ENCODE measurements at places on chromosomes 13 and 19.

DNA sequence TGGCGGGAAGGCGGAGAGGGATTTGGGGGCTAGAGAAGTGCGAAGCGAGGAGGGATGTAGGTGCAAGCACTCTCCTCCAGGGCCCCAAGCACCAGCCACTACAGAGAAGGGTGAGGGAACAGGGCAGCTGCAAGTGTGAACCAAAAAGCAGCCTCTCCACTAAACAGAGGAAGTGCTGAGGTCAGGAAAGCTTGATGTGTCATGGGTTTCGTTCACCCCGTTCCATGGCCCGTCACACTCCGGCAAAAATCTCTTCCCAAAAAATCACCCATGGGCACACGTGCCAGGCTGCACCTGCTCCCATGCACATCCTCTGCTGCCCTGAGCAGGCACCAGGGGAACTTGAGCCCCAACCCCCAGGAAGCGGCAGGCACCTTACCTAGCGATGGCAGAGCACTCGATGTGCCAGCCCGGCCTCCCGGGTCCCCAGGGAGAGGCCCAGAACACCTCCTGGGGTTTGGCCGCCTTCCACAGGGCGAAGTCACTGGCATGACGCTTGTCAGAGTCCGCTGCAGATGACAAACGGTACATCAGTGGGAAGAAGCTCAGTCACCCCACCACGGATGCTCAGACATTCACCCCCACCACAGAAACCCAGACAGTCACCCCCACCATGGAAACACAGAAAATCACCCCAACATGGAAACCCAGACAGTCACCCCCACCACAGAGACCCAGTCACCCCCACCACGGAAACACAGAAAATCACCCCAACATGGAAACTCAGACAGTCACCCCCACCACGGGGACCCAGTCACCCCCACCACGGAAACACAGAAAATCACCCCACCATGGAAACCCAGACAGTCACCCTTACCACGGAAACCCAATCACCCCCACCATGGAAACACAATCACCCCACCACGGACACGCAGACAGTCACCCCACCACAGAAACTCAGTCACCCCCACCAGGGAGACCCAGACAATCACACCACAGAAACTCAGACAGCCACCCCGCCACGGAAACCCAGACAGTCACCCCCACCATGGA lies 29.0 kb downstream of the CARS2 start:
- peak; percentile 7 for DNase-seq

GRCh38 chr13:25384758-25385410 lies 13.1 kb downstream of the ATP8A2 start:
- DNase-seq: no peak

DNA sequence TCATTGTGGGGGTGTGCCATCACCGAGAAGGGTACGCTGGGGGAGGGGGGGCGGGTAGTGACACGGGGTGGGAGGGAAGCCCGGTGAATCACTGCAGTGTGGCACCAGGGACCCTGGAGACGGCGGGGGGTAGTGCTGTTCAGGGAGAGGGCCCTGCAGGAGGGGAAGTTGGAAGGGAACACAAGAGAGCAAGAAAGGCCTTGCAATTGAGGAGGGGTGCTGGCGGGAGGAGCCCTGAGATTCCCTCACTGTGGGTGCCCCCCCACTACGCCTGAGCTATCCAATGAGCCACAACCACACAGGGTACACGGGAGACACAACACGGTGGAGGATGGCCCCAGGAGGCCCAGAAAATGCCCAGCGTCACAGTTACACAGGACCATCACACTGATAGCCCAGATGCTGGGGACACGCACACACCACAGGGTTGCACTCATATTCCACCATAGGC lies 516 bp upstream of the ATP1A3 start:
- DNase-seq: peak; percentile 3

GRCh38 chr19:35060160-35060855 lies 18.8 kb downstream of the HPN start:
- DNase-seq: no peak

- DNase-seq: no peak
These were observed 1.4 kb downstream of the TMPRSS9 start for GRCh38 chr19:2361246-2362045.

- DNase-seq: no peak
These were observed 15.9 kb upstream of the CEACAM1 start for GRCh38 chr19:42544146-42544545.

GRCh38 chr19:38395381-38396114 lies 7.1 kb downstream of the SPRED3 start:
- no peak for DNase-seq

- no peak for DNase-seq
These were observed 598.1 kb downstream of the UQCRFS1 start for GRCh38 chr19:28614634-28615545.

DNA sequence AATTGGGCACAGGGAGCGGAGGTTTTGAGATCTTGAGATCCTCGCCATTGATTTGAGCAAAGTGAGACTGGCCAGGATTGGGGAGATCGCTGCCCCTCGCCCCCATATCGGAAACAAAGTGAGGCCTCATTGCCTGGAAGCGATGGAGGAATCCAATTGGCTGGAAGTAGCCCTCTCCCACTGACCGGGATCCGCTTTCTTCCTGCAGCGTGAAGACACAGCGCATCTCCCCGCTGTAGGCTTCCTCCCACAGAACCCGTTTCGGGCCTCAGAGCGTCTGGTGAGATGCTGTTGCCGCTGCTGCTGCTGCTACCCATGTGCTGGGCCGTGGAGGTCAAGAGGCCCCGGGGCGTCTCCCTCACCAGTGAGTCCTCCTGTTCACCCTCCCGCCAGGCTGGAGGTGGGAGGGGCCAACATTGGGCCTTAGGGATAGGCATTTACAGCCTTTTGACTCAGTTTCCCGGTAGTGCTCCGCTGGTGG lies 438 bp downstream of the PRKCSH start:
- no peak for DNase-seq

GRCh38 chr13:108185223-108185622 lies 30.1 kb downstream of the LIG4 start:
- no peak for DNase-seq

DNA sequence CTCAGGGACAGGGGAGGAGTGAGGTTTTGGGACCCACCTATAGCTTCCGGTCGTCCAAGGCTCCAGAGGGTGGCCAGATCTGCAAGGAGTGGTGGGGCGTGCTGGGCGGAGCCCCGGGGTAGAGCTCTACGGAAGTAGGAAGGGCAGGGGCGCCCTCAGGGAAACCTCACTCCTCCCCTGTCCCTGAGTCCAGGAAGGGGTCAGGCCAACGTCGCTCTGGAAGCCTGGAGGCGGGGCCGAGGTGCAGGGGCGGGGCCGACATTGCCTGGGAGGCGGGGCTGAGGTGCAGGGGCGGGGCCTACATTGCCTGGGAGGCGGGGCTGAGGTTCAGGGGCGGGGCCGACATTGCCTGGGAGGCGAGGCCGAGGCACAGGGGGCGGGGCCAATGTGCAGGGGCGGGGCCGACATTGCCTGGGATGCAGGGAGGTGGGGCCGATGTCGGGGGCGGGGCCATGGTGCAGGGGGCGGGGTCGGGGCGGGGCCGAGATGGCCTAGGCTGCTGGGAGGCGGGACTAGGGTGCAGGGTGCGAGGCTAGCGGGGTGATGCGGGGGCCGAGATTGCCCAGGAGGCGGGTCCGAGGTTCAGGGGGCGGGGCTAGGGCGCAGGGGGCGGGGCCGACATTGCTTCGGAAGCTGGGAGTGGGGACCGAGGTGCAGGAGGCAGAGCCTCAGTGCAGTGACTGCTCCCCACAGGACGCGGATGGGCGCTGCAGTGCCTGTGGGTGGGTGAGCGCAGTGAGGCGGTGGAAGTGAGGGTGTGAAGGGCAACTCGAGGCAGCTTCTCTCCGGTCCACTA lies 4.9 kb upstream of the PALM start:
- peak; percentile 40 for DNase-seq

GRCh38 chr19:35760711-35761349 lies 2.9 kb downstream of the PROSER3 start:
- DNase-seq: no peak

DNA sequence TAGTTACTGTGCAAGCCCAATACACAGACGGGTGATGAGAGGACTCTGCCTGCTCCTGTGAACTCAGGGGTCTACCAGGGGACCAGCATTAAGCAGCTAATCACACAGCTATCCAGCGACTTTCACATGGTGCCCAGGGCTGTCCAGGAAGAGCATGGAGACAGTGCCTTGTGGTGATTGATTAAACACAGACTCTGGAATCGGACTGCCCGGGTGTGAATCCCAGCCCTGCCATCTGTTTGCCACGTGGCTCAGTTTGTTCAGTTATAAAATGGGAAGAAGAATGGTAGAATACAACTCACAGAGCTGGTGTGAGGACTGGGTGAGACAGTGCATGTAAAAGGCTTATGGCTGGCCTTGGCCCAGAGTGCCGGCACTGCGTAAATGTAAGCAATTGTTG lies 42.1 kb upstream of the NPAS1 start:
- no peak for DNase-seq

DNA sequence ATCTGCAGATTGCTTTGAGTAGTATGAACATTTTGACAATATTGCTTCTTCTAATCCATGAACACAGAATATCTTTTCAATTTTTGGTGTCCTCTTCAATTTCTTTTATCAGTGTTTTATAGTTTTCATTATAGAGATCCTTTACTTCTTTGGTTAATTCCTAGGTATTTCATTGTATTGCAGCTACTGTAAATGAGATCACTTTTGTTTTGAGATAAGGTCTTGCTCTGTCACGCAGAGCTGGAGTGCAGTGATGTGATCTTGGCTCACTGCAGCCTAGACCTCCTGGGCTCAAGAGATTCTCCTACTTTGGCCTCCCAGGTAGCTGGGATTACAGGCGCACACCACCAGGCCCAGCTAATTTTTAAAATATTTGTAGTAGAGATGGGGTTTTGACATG lies 9.8 kb downstream of the CYP2A7 start:
- no peak for DNase-seq

DNA sequence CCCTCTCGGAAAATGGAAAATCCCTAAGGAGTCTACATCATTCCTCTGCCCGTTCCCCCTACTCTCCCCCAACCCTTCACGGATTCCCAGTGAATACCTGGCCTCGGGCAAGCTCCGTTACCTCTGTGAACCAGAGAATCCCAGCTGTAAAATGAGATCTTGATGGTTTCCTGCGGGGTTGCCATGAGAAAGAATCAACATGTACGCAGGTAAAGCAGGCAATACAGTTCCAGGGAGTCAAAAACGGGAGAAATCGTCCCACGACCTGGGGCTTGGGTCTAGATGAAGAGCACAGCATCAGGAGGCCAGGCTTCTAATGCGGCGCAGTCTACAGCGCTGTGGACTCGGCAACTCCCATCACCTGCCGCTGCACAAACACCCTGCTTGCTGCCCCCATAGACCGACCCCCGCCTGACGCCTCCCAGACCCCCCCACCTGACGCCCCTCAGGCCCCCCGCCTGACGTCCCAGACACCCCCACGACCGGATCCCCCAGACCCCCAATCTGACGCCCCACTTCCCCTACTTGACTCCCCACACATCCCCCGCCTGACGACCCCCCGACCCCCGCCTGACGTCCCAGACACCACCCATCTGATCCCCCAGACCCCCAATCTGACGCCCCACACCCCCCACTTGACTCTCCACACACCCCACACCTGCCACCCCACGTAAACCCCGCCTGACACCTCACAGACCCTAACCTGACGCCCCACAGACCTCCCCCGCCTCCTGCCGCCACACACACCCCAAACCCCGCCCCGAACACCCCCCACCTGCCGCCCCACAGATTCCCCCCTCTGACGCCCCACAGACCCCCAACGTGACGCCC lies 680 bp downstream of the LIG4 start:
- DNase-seq: no peak

Measured in activated CD8-positive, alpha-beta memory T cell treated with anti-CD3 and anti-CD28 coated beads for 4 hours (primary cell).